ENCODE measurements at places on chromosomes 2 and 18. TPM values are rescaled to one million over a fixed set of nuclear protein-coding genes. Genes with fewer than 3 reads are reported as not detected.

STON1 gene
- total RNA-seq = 1.7 TPM

LRRTM1 gene
- not detected for total RNA-seq

MAP3K19 gene
- not detected for total RNA-seq

FARSB gene
- 7.4 TPM for total RNA-seq

CDK15 gene
- not detected for total RNA-seq

CASP10 gene
- 8.6 TPM for total RNA-seq

GRCh38 chr18:79402977-79403722 lies 7.4 kb downstream of the NFATC1 start:
- H3K4me3 ChIP-seq = no peak overlapping the region
- no peak overlapping the region for H3K27ac ChIP-seq
- H3K27me3 ChIP-seq = no peaks in the 10 kb centered on the region
- H3K36me3 ChIP-seq = no peaks in the 10 kb centered on the region
- H3K4me1 ChIP-seq = peaks cover 8% of the 10 kb centered on the region

DNA sequence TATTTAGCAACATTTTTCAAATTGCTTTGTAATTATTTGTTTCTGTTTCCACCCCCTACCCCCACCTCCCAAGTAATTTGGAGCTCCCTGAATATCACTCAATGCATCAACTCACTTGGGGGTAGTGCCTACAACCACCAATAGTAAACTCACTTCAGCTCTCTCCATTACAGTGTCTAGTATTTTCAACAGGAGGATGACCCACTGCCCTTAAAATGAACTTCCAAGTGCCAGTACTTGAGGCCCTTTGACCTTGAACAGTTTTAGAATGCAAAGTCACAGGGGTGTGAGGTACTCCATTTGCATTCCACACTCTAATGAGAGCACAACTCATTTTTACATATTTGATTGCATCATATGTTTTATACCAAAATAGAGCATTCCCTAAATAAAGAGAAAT lies 523.0 kb downstream of the ERBB4 start:
- H3K27ac ChIP-seq = no peak overlapping the region
- H3K27me3 ChIP-seq = no peaks in the 10 kb centered on the region
- no peaks in the 10 kb centered on the region for H3K36me3 ChIP-seq
- H3K4me1 ChIP-seq = no peaks in the 10 kb centered on the region
- DNase-seq = no peak
- no peak overlapping the region for H3K4me3 ChIP-seq

DNA sequence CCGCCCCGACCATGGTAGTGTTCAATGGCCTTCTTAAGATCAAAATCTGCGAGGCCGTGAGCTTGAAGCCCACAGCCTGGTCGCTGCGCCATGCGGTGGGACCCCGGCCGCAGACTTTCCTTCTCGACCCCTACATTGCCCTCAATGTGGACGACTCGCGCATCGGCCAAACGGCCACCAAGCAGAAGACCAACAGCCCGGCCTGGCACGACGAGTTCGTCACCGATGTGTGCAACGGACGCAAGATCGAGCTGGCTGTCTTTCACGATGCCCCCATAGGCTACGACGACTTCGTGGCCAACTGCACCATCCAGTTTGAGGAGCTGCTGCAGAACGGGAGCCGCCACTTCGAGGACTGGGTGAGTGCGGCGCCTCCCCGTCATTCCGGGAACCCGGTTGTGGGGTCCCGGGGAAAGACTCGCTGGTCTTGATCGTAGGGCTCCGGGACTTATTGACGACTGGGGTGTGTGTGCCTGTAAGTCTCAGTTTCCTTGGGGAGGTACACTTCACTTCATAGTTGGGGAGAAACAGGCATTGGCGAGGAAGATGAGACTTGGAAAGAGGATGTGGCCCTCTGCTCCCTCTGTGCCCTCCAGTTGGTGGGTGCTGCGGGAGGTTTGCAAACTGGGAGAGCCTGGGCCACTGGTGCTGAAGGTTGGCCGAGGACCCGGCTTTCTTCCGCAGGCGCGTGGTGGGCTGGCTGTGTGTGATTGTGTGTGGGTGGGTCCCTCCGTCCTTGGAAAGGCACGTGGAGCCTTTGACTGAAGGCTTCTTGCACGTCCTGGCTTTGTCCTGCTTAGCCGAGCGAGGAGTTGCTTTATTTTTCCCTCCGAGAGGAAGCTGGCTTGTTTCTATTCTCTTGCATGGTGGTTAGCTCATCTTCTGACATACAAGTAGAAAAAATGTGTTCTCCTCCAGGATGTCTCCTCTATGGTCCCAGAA lies 886 bp downstream of the PRKCE start:
- peak; percentile 56 for DNase-seq
- peak overlapping the region; percentile 92 for H3K4me3 ChIP-seq
- peak overlapping the region; percentile 100 for H3K27ac ChIP-seq
- H3K4me1 ChIP-seq = no peaks in the 10 kb centered on the region

DNA sequence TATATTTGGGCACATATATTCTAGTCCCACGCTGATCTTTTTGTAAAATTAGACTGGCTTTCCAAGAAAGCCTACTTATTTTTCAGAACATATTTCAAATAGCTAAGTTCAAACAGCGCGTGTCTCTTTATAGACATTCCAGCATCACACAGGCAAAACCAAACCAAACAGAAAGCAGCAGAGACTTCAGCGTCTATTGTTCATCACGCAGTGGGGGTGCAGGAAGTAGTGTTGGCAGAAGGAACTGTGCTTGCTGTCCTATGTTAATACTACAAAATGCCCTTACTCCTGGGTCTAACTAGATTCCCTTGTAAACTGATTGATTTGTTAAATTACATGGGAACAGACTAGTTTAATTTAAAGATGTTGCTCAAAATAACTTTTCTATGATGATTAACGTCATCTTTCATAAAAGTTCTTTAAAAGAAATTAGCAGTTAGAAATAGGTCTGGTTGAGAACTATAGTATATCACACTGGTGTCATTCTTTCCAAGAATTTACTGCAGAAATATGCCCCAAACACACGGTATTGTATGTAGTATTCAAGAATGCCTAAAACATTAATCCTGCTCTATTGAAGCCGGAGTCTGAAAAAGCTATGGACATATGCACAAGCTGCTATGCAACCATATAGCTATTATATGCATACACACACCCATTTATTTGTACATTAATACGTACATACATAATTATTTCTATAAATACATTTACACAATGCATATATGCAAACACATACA lies 436.3 kb downstream of the CBLN2 start:
- no peak overlapping the region for H3K27ac ChIP-seq
- no peak for DNase-seq
- H3K36me3 ChIP-seq = no peaks in the 10 kb centered on the region
- no peak overlapping the region for H3K4me3 ChIP-seq
- H3K27me3 ChIP-seq = no peaks in the 10 kb centered on the region

DNA sequence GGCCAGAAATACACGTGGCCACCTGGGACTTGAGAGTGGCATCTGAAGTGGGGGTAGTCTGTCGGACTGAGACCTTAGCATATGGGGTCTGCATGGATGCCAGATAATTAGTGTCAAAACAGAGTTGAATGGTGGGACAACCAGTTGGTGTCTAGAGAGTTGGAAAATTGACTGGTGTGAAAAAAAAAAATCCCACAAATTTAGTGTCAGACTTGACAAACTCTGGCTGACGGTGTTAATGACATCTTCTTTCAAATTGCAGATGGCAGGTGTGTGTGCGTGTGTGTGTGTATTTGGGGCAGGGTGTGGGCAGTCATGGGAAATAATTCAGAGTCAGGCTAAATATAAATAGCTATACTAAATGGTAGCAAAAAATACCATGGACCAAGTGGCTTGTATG lies 365.4 kb upstream of the RGPD4 start:
- no peaks in the 10 kb centered on the region for H3K27me3 ChIP-seq
- H3K36me3 ChIP-seq = no peaks in the 10 kb centered on the region
- no peak for DNase-seq
- no peak overlapping the region for H3K4me3 ChIP-seq
- H3K27ac ChIP-seq = no peak overlapping the region

GRCh38 chr2:163475815-163476214 lies 260.0 kb downstream of the FIGN start:
- no peak overlapping the region for H3K4me3 ChIP-seq
- DNase-seq = no peak
- no peak overlapping the region for H3K27ac ChIP-seq
- H3K36me3 ChIP-seq = no peaks in the 10 kb centered on the region
- no peaks in the 10 kb centered on the region for H3K4me1 ChIP-seq
- no peaks in the 10 kb centered on the region for H3K27me3 ChIP-seq

- H3K4me3 ChIP-seq = no peak overlapping the region
- H3K27ac ChIP-seq = no peak overlapping the region
- DNase-seq = no peak
- H3K36me3 ChIP-seq = peaks cover 5% of the 10 kb centered on the region
These were observed 66.8 kb upstream of the DNER start for GRCh38 chr2:229780856-229781773.

- no peak overlapping the region for H3K4me3 ChIP-seq
- no peaks in the 10 kb centered on the region for H3K36me3 ChIP-seq
- no peaks in the 10 kb centered on the region for H3K27me3 ChIP-seq
- no peaks in the 10 kb centered on the region for H3K4me1 ChIP-seq
- no peak overlapping the region for H3K27ac ChIP-seq
These were observed 692.7 kb downstream of the SOCS6 start for GRCh38 chr18:70981400-70982140.

GRCh38 chr18:55100817-55101457 lies 141.7 kb upstream of the CCDC68 start:
- no peaks in the 10 kb centered on the region for H3K27me3 ChIP-seq
- DNase-seq = no peak
- H3K36me3 ChIP-seq = no peaks in the 10 kb centered on the region
- no peak overlapping the region for H3K4me3 ChIP-seq
- H3K4me1 ChIP-seq = no peaks in the 10 kb centered on the region

DNA sequence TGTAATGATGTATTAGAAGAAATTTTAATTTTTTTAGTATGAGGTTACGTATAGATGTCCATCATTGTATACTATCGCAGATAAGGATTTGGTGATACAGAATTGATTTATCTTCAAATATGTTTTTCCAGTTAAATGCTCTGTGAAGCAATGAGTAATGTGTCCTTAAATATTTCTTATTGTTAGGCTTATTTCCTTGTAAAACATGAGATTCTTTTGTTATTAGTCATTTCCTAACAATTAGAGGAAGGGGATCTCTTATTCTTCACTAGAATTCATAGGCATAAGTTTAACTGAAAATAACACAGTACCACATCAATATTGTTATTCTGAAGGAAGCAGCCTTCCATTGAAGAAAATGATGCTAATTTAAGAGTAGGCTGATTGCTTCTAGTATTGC lies 15.5 kb upstream of the OTX1 start:
- H3K4me3 ChIP-seq = no peak overlapping the region
- H3K27ac ChIP-seq = no peak overlapping the region
- no peaks in the 10 kb centered on the region for H3K36me3 ChIP-seq
- no peaks in the 10 kb centered on the region for H3K4me1 ChIP-seq
- no peak for DNase-seq

- no peak overlapping the region for H3K27ac ChIP-seq
- no peak for DNase-seq
- peaks cover 3% of the 10 kb centered on the region for H3K4me1 ChIP-seq
- no peaks in the 10 kb centered on the region for H3K27me3 ChIP-seq
- no peaks in the 10 kb centered on the region for H3K36me3 ChIP-seq
These were observed 27.6 kb upstream of the TMBIM1 start for GRCh38 chr2:218319813-218320365.

GRCh38 chr2:39513641-39514094 lies 76.6 kb upstream of the MAP4K3 start:
- H3K27me3 ChIP-seq = no peaks in the 10 kb centered on the region
- no peaks in the 10 kb centered on the region for H3K4me1 ChIP-seq
- no peaks in the 10 kb centered on the region for H3K36me3 ChIP-seq
- H3K27ac ChIP-seq = peak overlapping the region; percentile 12
- no peak overlapping the region for H3K4me3 ChIP-seq

DNA sequence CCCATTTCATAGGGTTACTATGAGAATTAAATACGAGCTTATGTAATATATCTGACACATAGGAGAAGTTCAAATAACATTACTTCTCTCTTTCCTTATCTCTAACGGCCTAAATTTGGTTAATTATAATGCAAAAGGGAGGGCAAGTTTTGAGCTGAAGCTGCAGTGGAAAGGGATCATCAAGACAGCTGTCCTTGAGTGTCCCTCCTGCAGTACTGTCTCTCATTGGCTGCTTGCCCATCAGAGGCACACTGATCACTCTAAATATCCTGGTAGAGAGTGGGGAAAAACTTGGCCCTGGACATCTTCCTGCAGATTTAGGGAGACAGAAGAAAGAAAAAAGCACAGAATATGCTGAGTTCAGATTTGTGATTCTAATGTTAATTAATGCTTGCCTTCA lies 186.0 kb downstream of the CAMKMT start:
- DNase-seq = no peak
- H3K27ac ChIP-seq = no peak overlapping the region
- no peak overlapping the region for H3K4me3 ChIP-seq
- H3K36me3 ChIP-seq = no peaks in the 10 kb centered on the region

GRCh38 chr2:55838653-55839052 lies 84.9 kb downstream of the EFEMP1 start:
- no peak overlapping the region for H3K4me3 ChIP-seq
- DNase-seq = no peak
- H3K4me1 ChIP-seq = no peaks in the 10 kb centered on the region
- H3K27ac ChIP-seq = no peak overlapping the region
